ENCODE measurements at places on chromosomes 13 and 19.
A peak's percentile ranks its signal among the peaks of the same experiment; 100 is the strongest.

GRCh38 chr13:112177450-112178288 lies 110.7 kb downstream of the SOX1 start:
- DNase-seq = no peak

GRCh38 chr19:19405971-19406877 lies 749 bp downstream of the GATAD2A start:
- no peak for DNase-seq

DNA sequence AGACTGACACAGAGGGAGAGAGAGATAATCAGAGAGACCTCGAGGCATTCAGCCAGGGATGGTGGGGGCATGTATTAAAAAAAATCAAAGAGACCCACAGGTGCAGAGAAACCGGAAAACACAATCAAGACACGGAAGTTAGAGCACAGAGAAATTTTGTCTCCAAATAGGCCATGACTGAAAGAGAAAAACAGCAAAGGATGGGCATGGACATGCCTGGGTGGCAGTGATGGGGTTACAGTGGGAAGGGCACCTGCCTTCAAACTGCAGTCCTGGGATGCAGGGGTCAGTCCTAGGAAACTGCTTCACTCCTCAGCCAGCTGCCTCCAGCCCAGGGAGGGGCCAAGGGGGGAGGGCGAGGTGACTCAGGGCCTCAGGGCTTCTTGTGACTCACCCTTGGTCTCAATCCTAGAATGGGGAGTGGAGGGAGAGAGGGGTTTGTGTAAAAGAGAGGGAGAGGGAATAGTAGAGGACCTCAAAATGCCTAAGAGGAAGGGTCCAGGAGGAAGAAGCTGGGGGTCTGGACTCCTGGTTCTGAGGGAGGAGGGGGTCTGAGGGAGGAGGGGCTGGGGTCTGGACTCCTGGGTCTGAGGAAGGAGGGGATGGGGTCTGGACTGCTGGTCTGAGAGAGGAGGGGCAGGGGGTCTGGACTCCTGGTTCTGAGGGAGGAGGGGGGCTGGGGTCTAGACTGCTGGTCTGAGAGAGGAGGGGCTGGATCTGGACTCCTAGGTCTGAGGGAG lies 3.6 kb upstream of the KCNN4 start:
- no peak for DNase-seq

DNA sequence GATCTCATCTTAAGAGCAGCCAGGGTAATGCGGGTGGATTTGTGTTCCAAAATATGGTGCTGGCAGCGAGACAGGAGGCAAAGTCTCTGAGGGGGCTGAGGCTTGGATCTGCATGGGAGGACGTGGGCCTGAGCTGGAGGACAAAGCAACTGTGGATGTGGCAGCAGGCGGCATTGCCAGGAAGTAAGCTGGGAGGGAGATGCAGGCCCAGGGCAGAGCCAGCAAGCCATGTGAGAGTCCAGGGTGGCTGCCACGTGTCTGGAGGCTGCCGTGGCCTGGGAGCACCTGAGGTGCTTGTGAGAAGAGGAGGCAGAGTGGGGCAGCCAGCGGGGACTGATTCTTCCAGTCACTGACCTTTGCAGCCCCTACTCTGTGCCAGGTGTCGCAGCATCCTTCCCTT lies 52.0 kb downstream of the DPF1 start:
- no peak for DNase-seq

- DNase-seq = peak; percentile 33
These were observed 21.6 kb downstream of the VASP start for GRCh38 chr19:45528744-45529419.

DNA sequence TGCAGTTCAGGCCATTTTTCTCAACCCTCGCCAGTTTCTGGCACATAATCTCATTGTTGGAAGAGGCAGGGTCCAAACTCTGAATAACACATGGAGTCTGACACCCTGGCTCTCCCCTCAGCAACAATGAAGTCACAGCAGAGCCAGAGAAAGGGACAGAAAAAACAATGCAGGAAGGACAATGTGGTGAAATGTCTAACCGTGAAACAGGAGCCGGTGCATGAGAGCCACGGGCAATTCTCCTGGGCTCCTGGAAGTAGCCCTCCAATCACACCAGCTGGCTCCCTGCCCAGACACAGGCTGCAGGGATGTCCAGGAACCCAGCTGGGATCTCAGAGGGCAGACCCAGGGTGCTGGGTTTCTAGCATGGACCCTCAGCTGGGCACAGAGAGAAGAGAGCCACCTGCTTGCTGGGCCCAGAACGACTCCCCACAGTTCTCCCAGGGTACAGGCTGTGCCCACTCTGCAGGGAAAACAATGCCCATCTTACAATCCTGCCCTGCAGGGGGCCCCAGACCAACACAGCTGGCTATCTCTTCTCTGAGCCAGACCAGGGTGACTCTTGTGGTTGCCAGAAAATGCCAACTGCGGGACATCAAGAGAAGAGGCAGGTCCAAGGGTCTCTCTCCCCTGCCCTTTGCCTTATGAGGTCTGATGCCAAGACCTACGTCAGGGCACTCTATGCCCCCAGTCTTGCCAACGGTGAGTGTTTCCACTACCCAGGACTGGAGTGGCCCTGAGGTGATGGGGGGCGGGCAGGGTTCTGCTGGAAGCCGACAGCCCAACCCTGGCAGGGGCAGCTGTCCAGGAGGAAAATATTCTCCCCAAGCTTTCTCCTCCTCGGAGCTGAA lies 64.5 kb downstream of the CEBPG start:
- no peak for DNase-seq

- no peak for DNase-seq
These were observed 1.5 kb downstream of the CBLC start for GRCh38 chr19:44779150-44779549.

GRCh38 chr19:46925548-46925950 lies 64.8 kb downstream of the ARHGAP35 start:
- DNase-seq = no peak

DNA sequence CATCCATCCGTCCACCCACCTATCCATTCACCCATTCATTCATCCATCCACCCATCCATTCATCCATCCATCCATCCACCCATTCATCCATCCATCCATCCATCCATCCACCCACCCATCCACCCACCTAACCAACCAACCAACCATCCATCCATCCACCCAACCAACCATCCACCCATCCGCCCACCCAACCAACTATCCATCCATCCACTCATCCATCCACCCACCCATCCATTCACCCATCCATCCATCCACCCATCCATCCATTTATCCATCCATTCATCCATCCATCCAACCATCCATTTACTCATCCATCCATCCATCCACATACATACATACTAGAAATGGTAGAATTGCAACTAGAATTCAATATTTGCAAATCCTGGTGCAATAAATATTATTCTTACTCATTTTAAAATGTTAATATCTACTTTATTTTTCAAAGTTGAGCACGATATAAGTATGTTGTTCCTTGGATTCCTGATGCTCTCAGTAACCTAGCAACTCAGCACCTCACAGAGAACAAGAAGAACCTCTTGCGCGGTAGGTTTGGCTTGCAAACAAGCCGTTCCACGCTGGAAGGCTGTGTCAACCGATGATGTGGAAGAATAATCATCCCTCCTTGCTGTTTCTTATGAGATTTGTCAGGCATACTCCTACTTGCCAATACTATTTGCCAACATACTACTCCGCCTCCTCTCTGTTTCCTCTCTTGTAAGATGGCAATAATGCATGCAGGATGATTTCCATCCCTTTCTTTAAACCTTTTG lies 111.7 kb downstream of the GNG7 start:
- DNase-seq = no peak

- no peak for DNase-seq
These were observed 1.3 kb downstream of the SIRT6 start for GRCh38 chr19:4181053-4181508.

DNA sequence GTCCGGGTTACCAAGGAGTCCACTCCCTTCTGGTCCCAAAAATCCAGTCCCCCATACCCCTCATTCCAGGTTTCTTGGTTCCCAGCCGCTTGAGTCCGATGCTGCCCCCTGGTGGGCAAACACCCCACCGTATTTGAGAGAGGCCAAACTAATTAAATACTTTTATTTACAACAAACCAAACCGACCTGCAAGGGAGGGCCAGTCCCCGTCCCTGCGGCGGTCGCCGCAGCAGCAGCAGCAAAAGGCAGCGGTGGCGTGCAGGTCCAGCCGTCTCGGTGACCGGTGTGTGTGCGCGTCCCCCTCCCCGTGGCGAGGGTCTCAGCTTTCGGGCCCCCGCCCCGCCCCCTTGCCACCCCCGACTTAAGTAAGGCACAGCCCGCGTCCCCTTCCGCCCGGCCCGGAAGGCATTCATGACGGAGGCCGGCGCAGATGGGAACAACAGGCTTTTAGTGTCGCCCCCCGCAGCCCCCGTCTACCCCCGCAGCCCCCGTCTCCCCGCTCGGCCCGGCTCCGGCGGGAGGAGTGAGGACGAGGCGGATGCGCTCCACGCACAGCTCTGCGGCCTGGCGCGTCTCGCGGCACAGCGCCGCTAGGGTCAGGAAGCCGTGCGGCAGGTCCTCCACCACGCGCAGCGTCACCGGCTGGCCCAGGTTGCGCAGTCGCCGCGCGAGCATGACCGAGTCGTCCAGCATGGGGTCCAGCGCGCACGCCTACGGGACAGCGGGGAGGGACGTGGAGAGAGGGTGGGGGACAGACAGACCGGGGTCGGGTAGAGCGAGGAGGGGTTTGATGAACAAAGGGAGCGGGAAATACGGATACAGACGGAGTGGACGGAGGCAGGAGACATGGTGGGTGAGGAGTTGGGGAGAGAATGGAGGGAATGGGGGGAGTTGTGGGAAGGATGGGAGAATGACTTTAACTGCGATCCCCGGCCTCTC lies 11.5 kb upstream of the CNFN start:
- peak; percentile 30 for DNase-seq

GRCh38 chr19:19540064-19540714 lies 2.1 kb downstream of the CILP2 start:
- no peak for DNase-seq

DNA sequence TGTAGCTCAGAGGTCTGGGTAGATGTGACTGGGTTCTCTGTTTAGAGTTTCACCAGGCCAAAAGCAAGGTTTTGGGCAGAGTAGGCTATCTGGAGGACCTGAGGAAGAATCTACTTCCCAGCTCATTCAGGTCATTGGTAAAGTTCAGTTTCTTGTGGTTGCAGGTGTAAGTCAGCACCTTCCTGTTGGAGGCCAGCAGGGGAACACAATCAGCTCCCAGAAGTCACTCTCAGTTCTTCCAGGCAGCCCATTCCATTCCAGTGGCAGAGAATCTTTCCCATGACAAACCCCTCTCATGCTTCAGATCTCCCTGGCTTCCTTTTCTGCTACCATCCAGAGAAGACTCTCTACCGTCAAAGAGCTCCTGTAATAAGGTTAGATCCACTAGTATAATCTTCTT lies 176.2 kb upstream of the UFM1 start:
- DNase-seq = no peak

GRCh38 chr13:30729801-30730200 lies 5.5 kb upstream of the ALOX5AP start:
- no peak for DNase-seq

GRCh38 chr13:109148243-109148642 lies 518.8 kb downstream of the MYO16 start:
- DNase-seq = no peak

DNA sequence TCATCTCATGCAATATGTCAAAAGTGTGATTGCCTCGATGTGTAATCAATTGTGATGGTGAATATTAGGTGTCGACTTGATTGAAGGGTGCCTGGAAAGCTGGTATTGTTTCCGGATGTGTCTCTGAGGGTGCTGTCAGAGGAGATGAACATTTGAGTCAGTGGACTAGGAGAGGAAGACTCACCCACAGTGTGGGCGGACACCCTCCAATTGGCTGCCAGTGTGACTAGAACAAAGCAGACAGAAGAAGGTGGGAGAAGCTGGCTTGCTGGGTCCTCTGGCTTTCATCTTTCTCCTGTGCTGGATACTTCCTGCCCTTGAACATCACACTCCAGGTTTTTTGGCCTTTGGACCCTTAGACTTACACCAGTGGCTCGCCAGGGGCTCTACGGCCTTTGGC lies 15.5 kb upstream of the CABP5 start:
- no peak for DNase-seq

GRCh38 chr19:58350871-58351557 lies 2.3 kb downstream of the A1BG start:
- no peak for DNase-seq

GRCh38 chr13:109586509-109587346 lies 199.7 kb downstream of the IRS2 start:
- DNase-seq = no peak

DNA sequence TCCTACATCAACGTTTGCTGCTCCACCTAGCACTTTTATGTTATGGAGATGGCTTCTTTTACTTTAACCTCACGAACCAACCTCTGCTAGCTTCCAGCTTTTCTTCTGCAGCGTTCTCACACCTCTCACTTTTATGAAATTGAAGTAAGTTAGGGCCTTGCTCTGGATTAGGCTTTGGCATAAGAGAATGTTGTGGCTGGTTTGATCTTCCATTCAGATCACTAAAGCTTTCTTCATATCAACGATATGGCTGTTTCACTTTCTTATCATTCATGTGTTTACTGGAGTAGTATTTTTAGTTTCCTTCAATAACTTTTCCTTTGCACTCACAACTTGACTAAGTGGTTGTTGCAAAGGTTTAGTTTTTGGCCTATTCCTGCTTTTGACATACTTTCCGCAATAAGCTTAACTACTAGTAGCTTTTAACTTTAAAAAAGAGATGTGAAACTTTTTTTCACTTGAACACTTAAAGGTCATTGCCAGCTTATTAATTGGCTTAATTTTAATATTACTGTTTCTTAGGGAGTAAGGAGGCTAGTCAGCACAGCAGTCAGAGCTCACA lies 60.0 kb upstream of the SPRY2 start:
- DNase-seq = no peak

- no peak for DNase-seq
These were observed 805.7 kb downstream of the DIAPH3 start for GRCh38 chr13:59358014-59358413.

- DNase-seq = no peak
These were observed 28.0 kb downstream of the TSSK6 start for GRCh38 chr19:19487077-19487949.

GRCh38 chr13:51451467-51452360 lies 1.1 kb downstream of the INTS6 start:
- DNase-seq = peak; percentile 11

DNA sequence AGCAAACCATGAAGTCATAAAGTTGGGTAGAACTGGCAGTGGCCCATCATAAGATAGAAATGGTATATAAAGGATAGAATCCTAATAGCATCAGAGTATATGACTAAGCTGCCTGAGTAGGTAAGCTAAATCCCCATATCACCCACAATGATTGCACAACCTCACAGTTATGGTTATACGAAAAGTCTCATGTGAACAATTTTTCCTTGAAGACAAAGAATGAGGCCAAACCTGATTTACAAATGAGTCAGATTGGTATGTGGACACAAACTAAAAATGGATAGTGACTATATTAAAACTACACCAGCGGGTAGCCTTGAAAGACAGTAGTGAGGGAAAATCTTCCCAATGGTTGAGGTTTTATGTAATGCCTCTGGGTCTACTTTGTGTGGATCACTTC lies 40.9 kb upstream of the UFM1 start:
- DNase-seq = no peak

GRCh38 chr19:30367421-30367820 lies 4.8 kb upstream of the ZNF536 start:
- no peak for DNase-seq

GRCh38 chr19:43532571-43532961 lies 422 bp upstream of the ZNF575 start:
- DNase-seq = peak; percentile 84

GRCh38 chr19:7872306-7873204 lies 1.6 kb downstream of the PRR36 start:
- no peak for DNase-seq

- DNase-seq = no peak
These were observed 36.1 kb downstream of the WDFY2 start for GRCh38 chr13:51620165-51620983.

GRCh38 chr13:74773248-74773647 lies 639.0 kb upstream of the KLF12 start:
- DNase-seq = no peak

- no peak for DNase-seq
These were observed 551.0 kb upstream of the ATXN8OS start for GRCh38 chr13:69556540-69557196.

All from NCI-H774 (cell line).